ENCODE measurements at places on chromosomes 12 and 14.

DNA sequence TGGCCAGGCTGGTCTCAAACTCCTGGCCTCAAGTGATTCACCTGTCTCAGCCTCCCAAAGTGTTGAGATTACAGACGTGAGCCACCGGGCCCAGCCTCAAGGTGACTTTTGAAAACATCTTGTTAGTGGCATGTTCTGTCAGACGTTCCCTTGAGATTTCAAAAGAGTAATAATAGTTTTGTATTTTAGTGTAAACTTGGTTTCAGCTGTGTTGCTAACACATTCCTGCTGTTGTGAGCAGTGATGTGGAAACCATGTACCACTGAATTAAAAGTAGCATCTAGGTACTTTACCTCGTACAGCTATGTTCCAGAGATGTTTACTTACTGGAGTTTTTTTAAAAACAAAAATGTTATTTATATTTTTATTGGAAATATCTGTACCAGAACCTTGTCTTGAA lies 111.3 kb downstream of the AEBP2 start:
- DNase-seq: no peak

GRCh38 chr12:39047539-39048262 lies 142.3 kb upstream of the CPNE8 start:
- no peak for DNase-seq

GRCh38 chr12:27733052-27733656 lies 22.5 kb downstream of the MRPS35 start:
- peak; percentile 45 for DNase-seq

GRCh38 chr12:94174576-94174975 lies 26.2 kb downstream of the PLXNC1 start:
- no peak for DNase-seq

DNA sequence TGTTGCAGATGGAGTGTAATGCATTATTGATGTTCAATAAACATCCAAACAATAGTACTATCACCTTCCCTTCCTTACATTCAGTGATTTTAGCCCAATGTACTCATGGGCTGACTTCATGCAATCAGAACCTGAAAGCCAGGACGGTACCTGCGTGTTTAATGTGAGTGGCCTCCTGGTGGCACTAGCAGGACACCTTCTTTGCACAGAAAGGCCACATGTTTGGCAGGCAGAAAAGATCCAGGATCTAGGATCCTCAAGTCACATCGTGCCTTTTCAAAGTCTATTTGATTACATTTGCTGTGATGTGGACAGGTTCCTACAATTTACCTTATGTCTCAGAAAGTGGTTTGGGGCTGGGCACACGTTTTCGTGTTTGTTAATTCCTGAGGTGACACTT lies 82.9 kb downstream of the NEDD1 start:
- peak; percentile 13 for DNase-seq

DNA sequence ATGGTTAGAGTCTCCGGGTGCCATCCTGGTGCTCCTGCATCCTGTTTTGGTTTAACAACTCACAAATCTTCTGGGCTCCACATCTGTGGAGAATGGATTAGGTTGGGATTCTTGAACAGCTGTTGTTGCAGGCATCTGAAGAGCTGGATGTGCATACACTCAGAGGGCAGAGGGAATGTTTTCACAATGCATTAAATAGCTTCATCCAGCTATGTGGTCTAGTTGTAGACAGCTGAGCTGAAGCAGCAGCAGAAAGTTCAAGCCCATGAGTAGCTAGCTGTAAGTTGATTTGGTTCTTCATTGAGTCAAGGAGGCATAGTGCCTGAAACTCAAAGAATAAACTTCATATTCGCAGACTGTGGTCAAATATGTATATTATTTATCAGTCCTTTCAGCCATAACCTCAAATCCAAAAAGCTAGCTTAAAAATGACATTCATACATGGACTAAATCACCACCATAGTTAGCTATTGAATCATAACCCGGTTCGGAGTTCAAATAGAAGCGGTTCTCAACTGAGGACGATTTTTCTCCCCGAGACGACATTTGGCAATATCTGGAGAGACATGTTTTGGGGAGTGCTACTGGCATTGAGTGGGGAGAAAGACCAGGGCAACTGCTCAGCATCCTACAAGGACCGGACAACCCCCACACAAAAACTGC lies 858 bp upstream of the ANKRD13A start:
- DNase-seq: no peak

DNA sequence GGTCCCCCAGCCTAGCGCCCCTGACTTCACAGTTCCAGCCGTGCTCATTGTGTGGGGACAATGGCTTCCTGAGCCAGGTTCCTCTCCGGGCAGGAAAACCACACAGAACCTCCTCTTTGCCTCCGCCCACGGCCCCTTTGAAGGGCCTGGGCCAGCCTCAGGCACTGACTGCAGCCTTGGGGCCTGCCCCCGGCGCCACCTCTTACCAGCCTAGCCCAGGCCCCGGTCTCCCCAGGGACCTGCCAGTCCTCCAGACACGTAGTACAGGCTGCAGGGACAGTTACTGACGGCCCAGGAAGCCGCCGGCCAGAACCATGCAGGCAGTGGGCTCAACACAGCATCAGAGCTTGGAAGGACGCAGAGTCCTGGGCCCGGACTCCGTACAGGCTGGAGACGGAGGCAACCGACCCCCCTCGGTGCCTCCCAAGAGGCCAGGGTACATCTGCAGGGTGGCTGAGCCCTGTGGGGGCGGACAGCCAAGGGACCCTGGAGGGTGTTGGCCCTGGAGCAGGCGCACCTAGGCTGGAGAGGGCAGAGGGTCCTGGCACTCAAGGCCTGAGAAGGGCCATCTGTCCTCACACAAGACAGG lies 20.9 kb upstream of the NUDT14 start:
- DNase-seq: no peak

- no peak for DNase-seq
These were observed 234.4 kb upstream of the CLEC14A start for GRCh38 chr14:38490273-38490672.

DNA sequence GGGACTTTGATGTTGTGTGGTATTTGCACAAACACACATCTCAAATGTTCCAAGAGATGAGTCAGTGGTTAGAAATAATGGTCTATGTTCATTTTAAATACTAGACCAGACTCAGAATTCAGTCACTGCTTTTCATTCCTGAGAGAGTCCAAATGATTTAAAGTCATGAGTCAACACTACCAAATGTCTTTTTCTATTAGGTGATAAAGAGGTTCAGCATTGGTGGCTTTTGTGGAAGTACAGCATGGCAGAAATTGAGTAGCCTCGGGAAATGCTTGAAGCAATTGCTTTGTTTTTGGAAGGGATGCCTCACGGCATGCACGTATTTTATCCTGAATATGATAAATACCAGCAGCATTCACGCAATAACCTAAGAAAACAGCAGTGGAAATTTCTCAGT lies 115.7 kb downstream of the DIO2 start:
- no peak for DNase-seq

DNA sequence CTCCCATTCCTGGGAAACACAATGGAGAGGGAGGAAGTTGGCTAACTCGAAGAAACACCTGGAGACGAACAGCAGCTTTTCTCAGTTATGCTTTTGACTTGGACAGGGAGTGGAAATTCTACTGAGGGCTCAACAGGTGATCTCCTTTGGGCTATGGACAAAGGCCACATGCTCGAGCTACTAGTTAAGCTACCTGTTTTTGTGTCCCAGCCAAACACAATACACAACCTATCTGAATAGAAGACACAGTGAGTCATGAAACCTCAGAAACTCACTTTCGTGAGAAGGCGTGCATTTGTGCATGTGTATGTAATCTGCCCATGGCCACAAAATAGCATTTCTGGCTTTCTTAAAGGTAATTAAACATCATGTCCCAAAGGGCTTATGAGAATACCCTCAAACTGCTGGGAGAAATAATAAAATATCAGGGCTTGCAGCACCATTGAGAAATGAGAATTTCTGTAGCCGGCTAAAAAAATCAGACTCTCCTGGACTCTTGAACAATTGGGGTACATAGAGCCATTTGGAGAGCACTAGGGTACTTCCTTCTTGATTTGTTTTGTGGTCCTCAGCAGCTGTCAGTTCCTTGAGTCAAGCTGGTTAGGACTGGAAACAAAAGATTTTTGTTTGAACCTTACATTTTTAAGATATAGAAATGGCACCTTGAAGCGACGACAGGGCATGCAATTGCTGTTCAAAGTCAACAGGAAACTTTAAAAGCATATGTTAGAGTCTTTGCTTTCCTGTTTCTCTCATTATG lies 85.5 kb upstream of the PTHLH start:
- DNase-seq: no peak

- DNase-seq: no peak
These were observed 2.1 kb downstream of the OR6C70 start for GRCh38 chr12:55467836-55468235.

DNA sequence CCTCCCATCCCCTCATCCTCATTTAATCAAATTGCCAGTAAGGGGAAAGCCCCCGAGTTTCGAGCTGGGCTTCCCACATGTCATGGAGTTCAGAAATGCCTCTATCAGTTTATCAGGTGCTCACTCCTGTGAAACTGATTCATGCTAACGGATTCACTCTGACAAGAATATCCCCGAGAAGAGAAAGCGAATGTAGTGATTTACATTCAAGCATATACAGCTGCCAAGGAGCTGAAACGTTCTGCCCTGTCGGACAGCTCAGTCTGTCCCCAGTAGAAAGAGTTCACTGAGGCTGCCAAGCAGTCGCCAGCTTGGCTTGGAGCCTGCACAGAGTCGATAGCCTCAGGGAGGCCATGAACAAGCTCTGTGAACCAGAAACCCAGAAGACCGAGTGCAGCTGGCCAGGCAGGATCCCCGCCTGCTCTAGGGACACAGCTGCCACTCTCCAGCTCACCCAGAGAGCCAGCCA lies 88.4 kb downstream of the TMCC3 start:
- no peak for DNase-seq

DNA sequence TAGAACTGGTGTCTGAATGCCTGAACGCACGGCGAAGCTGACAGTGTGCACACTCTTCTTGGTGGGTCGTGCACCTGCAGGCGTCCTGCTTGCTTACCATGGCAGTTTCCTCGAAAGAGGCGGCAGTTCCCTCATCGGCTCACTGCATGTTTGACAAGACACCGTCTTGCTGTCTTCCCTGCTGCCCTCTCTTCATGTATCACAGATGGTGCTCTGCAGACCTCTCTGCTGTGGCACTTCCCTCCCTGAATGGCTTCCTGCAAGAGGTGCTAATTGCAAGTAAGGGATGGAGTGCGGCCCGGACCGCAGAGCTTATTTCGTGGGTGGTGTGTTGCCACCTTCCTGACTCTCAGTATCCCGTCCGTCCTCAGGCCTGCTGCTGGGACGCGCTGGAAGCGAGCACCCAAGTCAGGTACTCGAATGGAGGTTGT lies 156.7 kb upstream of the RTL1 start:
- no peak for DNase-seq

DNA sequence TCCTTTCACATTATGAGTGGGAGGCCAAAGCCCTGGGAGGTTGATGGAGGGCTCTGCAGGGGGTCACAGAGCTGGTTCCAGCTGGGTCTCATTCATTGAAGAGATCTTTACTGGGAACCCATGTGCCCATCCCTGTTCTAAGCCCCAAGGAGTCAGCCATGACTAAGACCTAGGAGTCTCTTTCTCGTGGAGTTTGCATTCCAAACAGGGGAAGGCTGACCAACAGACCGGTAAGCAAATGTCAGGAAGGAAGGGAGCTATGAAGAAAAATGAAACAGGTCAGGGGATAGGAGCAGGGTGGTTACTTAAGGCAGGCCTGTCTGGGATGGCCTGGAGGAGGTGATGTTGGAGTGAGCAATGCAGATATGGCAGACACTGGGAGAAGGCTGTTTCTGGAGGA lies 31.5 kb downstream of the SYNDIG1L start:
- no peak for DNase-seq

DNA sequence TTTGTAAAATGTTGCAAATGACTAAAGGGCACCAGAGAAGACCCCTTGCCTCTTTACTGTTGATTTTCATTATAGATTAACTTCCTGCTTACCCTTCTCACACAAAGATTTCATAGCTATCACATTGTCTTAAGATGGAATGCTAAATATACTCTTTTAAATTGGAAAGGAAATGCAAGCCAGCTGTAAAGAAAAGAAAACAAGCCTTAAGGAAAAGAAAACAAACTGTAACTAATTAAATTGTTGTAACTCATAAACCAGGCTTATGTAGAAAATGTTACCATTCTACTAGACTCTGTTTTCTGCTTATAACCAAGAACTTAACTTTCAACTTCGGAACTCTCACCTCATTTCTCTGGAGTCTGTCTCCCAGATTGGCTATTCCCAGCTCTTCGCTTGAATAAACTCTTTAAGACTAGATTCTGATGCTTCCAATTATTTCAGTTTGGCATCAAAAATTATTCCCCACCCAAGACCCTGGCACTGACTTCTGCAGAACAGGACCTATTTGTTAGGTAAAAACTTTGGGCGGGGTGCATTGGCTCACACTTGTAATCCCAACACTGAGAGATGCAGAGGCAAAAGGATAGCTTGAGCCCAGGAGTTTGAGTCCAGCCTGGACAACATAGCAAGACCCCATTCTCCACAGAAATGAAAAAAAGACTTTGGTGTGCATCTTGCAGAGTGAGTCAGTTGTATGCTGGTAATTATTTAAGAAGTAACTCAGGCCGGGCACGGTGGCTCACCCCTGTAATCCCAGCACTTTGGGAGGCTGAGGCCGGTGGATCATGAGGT lies 36.6 kb upstream of the CIT start:
- DNase-seq: no peak

- no peak for DNase-seq
These were observed 283.0 kb upstream of the PRKD1 start for GRCh38 chr14:30210630-30211029.

GRCh38 chr12:60194678-60195077 lies 598.8 kb downstream of the SLC16A7 start:
- no peak for DNase-seq
